Activated naive CD4-positive, alpha-beta T cell treated with Interleukin-2 at 50 U/mL for 16 hours (primary cell): ENCODE measurements at places on chromosomes 2 and 18.

GRCh38 chr18:30987467-30988241 is 54.9 kb downstream of the DSC3 start:
- no peak for DNase-seq

GRCh38 chr2:72893594-72894319 is 6.5 kb downstream of the SPR start:
- DNase-seq: peak; percentile 42

DNA sequence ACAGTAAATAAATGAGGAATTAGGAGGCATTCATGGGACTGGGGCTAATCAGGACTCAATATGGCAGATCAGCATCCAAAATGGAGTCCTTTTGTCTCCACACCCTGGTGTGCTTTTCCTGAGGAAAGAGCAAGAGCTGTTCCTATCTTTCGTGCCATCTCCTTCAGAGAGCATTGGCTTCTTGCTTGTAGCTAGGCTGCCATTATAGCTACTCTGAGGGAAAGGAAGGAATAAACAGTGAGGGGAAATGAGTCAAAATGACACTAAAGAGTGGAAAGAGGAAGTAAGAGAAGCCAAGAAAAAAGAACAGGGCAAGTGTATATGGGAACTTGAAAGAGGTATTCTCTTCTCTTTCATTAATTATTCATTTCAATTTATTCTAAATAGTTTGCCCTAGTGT is 8.4 kb upstream of the NMI start:
- no peak for DNase-seq

DNA sequence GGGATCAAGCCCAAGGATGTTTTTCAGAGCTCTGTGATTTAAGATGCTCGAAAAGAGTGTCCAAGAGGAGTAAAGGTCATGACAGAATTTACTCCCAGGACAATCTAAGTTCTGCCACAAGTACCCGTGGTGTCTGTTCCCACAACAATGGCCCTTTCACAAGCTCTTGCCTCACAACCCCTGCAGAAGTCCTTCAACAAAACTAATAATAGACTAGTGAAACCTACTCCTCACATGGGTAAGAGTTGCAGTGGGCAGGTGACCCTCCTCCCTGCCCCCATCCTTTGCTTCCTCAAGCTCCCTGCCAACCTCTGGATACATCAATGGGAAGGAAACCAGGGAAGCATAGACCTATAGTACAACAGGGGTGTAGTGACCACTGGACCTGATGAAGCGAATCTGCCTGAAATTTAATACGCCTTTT is 34.9 kb downstream of the PTCD3 start:
- DNase-seq: no peak

GRCh38 chr18:23068570-23069310 is 66.5 kb upstream of the CABLES1 start:
- DNase-seq: no peak

DNA sequence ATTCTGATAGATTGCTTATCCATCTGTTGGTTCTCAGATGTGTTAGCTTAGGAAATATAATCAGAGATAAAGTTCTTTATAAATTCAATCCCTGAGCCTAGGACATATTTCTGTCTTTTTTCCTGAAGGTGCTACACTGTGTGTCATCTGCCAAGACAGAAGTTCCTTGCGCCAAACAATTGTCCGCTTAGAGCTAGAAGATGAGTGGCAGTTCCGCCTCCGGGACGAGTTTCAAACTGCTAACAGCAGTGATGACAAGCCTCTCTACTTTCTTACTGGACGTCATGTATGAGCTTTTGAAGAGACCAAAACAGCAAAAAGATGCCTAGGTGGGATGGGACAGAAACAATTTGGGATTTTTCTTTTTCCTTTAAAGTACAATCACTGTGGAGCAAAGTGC is 78.0 kb downstream of the ESCO1 start:
- no peak for DNase-seq

DNA sequence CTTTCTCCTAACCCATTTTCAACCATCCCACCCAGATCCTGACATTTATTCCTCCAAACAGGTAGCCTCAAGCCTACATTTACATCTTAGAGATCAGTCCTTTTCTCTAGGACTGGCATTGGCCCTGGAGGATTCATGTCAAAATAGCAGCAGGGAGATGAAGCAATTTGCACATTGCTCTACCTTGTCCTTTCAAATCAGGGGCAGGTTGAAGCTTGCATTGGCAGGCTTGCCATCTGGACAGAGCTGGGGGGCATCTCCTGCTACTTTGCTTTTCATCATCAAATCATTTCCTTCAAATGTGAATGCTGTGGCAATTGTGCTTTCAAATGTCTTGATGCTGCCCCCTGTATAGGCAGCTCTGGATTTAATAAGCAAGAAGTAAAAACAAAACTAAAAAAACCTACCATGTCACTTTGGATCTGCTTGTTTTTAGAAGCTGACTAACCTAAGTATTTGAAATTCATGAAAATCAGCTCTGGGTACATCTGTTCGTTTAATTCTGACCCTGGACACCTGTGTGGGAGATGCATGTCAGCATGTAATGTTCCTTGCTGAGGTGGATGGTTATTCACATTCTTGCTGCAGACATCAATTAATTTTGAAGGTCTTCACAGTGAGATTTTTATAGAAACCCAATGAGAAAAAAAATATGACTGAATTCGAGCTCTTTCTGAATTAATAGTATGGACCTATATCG is 47.9 kb downstream of the KIF5C start:
- no peak for DNase-seq

GRCh38 chr2:55311444-55311870 is 42.4 kb upstream of the MTIF2 start:
- peak; percentile 36 for DNase-seq

DNA sequence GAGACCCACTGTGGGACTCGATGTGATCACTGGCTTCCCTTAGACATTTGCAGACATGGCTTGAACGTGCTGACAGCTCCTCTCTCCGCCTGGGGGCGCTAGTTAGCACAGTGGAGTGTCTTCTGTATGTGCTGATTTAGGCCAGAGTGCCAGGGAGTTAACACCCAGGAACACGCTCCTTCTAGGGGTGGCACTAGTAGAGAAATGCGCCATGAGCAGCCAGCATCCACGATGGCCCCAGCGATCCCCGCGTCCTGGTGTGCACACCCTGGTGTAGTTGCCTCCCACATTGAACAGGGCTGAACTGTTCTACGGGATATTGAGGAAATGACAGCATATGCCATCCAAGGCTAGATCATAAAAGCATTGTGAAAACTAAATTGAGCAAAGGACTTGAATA is 11.4 kb upstream of the NMUR1 start:
- no peak for DNase-seq

DNA sequence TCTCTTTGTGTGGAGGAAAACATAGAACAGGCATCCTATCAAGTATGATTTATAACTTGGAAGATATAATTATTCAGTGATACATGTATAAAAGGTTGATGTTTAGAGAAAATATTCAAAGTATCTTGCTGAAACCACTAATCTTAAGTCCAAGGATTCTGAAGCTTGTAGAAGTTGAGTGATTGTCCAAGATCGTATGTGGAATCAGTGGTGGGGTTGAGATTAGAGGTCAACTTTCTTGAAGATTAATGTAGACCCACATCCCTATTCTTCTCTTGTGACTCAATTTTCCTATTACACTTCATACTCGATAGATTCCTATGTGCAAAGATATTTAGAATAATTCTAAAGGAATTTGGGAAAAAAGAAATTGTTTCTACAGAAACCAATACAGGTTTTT is 1565.9 kb upstream of the ACVR2A start:
- DNase-seq: no peak

DNA sequence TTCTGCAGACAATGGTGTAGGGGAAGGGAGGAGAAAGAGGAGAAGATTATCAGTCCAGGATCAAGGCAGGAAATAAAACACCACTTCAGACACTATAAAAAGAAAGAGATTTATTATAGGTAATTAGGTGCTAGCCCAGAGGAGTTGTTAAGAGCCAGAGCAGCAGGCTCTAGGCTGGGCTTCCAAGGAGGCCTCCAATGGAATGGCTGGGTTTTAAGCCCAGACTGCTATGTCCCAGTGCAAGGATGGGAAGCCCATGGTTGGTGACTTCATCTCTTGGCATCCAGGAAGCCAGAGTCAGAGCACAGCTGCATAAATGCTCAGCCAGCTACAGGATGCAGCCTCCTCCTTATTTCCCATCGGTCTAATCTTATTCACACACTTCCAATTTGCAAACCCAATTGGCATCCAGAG is 95.6 kb downstream of the LAMA3 start:
- no peak for DNase-seq

- no peak for DNase-seq
Observed at GRCh38 chr2:233835230-233836186, 18.8 kb downstream of the HJURP start.

GRCh38 chr18:7198326-7198725 is 32.6 kb upstream of the LRRC30 start:
- DNase-seq: no peak

DNA sequence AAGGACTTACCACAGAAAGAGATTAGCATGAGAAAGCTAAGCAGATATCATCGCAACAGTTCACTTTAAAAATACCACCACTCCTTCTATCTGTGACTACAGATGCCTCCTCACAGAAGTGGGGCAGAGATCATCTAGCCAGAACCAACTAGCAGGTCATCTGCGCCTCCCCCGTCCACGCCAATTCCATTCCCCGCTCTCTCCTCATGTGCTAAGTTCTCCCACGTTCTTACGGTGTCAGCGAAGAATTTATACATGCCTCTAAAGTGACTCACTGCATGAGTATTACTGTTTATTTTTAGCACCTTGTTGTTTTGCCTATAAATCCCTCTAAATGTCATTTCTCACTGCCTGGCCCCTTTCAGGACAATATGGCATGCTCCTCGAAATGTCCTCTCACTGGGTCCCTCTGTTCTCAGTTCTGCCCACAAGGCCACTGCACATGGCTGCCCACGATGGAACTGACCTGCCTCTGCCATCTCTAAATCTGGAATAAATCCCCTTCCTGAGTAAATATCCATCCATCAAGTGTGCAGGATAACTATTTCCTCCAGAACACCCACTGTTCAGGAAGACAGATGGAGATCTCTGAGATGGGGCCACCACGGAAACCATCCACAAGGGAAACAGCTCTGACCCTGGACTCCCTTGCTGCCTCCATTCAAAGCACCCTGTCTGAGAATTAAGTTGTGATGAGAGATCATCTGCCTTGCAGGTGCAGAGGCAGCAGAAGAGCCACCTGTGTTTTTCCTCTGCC is 137.7 kb downstream of the IRS1 start:
- DNase-seq: no peak

DNA sequence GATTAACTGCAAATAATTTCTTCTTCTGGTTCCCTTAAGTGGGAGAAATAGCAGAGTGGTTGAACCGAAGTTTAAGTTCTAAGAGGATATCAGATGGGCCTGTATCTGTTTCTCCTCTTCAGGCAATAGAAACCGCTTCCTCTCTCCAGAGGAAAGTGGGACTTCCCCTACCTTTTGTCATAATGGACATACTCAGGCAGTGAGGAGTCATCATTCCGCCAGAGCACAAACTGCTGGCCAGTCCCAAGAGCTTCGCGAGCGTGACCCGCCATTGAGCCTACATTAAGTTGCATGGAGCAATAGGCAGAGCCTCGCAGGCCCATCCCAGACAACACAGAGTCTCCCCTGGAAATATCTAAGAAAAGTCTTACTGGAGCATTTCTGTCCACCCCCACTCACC is 158.9 kb downstream of the LDLRAD4 start:
- DNase-seq: no peak

GRCh38 chr2:112985090-112985489 is 7.3 kb downstream of the IL36G start:
- peak; percentile 8 for DNase-seq

DNA sequence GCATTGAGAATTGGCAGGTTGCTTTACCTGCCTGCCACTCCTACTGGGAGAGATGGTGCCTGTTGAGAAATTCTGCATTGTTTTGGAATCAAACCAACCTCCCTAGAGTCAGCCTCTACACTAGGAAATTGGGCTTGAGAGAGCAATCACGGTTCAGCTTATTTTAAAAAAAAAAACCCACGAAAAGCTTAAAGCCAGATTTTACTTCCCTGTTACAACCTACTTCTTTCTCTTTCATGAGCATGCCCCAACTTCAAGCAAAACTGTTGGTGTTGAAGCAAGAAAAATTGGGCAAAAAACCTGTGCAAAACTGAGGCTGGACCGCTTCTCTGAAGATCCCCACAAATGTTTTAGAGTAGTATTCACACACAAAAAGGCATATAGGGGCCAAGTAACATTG is 134.6 kb upstream of the ZEB2 start:
- DNase-seq: no peak

DNA sequence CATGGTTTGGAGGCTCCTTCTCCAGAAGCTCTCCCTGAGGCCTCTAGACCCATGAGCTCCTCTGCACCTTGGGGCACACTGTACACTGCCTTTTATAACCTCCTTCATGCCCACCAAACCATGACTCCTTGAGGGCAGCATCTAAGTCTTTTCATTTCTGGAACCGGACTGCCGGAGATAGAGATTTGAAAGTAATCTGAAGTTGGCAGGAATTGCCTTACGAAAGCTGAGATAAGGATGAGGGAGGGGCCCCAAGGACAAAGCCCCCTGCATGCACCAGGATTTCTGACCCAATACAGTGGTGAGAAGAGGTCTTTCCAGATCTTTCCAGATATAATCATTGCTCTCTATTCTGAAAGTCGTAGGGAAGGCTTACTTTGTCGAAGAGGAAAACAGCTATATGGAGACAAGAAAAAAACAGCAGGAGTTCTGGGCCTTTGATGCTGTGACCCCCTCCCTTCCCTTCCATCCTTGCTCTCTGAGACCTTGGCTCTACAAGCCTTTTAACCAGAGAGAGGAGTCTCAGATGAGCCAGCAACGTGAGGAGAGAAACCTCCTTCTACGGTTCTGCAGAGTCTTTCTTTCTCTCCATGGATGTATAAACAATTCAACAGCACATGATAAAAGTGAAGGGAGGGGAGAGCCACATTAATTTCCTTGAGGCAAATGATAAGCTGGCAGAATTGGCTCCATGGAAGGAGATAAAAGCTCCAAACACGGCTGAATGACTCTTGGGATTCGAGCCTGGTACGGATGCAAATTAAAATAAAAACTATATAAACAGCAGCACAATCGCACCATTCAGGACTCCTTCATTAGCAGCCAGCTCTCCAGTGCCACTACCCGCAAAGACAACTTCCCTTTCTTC is 88.0 kb upstream of the RTN4 start:
- DNase-seq: no peak

- no peak for DNase-seq
Observed at GRCh38 chr2:151640087-151640486, 94.2 kb downstream of the NEB start.

- DNase-seq: no peak
Observed at GRCh38 chr2:162795312-162795711, 43.3 kb downstream of the KCNH7 start.

GRCh38 chr2:135980434-135981079 is 4.9 kb downstream of the DARS1 start:
- no peak for DNase-seq

DNA sequence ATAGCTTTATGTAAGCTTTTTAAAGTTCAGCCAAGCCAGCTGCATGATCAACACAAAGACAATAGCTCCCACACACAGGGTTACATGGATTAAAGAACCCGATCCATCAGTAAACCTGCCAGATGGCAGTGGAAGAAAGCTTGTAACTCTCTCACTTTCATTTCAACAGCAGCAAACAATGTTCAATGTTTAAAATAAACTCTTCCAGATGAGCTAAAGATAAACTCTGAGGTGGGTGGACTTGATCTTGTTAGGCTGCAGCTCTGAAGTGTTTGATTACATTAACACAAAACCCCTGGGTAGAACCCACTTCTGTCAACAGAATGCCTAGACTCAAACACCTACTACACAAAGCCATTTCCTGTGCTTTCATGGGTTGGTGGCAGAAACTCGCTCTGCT is 13.9 kb downstream of the RDH14 start:
- DNase-seq: no peak
